ENCODE measurements at places on chromosomes 4 and X.

GRCh38 chr4:165458471-165458870, 79.7 kb downstream of the CPE start:
- DNase-seq: no peak

DNA sequence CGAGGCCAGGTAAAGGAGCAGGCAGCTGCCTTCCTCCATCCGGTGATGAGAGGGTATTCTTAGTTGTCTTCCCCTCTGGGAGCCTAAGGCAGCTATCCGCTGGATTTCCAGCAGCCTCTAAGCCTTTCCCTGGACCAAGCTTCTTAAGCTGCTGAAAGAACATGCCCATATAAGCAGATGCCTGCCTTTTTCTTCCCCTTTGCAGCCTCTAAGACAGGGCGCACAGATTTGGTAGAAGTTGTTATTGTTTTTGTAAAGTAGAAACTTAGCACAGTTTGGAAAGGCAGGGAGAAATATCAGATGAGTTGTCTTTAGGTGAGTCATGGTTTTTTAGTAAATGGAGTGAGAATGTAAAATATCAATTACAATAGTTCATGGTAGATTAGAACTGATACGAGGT, 210.8 kb downstream of the ARHGAP10 start:
- no peak for DNase-seq

DNA sequence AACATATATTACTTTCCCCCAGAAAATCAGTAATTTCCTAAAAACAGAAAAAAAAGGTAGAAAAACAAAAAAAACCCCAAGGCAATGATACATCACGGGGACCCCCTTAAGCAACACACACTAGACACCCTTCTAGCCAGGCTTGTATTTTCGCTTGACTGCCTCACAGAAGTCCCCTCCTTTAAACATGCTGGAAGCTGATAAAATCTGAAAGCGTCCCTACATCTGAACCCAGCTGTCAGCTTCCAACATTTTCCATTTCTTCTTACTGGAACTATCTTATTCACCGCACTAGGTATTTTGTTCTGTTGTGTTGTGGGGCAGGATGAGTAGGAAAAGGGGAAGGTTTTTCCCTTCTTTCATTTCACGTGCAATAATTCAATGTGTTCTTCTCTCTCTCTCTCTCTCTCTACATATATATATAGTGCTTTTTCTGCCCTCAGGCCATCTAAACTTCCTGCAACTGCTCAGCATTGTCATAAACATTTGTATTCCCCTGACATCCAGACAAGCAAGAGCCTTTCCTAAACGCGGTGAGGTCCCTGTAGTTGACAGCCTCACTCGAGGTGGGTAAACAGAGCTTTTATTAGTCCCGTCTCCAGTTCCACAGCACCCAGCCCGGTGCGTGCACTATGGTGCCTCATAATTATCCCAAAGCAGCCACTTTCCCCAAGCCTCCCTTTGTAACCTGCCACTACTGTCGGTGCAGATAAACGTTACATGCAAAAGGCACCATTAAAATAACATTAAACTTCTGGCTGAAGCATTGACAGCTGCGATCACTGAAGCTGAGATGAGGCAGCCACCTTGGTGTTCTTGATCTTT, 82.5 kb downstream of the GATB start:
- no peak for DNase-seq

DNA sequence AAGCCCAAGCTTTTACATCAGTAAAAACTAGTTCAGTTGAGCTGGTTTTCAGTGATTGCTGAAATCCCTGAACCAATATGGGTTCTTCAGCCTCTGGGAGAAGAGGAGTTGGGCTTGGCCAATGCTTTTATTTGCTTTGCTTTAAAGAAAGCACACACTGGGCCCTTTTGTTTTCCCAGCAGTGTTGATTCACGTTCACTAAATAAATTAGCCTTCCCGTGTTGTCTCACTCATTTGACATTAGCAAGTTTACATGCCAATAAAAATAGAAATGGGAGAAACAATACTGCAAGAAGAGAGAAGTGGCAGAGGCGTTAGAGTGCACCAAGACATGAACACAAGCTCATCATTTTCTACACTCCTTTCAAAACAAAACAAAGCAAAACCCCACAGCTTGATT, 136.2 kb downstream of the SHROOM3 start:
- no peak for DNase-seq

DNA sequence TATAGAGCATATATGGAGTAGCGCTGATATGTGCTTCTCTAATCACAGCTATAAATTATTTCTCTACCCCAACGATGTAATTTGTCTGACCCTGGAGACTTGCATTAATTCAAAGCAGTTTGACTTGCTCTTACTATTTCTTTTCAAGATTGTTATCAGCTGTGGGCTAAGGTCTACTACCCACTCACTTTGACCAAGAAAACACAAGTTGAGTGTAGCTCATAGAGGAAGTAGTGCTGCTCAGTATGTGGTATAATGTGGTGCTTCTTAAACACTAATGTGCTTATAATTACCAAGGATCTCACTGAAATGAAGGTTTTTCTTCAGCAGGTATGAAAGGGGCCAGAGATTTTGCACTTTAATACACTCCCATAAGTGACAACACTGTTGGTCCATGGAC, 70.1 kb downstream of the INPP4B start:
- DNase-seq: no peak

- DNase-seq: no peak
Observed at GRCh38 chr4:2400841-2401609, 17.4 kb downstream of the ZFYVE28 start.

DNA sequence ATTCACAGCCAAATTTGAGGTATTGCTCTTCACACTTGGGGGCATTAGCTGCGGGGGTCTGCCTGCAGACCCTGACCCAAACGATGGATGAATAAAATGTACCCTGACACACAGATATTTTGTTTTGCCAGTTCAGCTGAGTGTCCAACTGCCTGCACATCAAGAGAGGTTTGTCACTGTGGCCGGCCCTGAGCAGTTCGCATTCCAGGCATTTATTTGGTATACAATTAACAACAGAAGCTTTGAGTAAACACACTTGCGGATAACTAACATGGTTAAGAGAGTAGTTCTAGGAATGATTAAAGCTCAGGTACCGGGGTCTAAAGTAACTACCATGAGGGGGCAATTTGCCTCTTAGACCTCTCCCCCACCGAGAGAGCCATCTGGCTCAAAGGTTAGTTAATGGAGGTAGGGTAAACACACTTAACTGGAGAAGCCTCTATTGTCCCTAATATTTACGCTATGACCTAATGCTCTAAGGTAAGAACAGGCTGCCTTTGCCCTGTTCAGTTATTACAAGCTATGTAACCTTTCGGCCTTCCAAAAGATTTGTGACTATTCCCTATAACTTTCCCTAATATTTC, 162.0 kb downstream of the SNCA start:
- DNase-seq: peak; percentile 12

GRCh38 chrX:151984328-151984727, 9.9 kb upstream of the GABRE start:
- DNase-seq: no peak

GRCh38 chr4:36206603-36207311, 37.6 kb downstream of the ARAP2 start:
- DNase-seq: no peak

DNA sequence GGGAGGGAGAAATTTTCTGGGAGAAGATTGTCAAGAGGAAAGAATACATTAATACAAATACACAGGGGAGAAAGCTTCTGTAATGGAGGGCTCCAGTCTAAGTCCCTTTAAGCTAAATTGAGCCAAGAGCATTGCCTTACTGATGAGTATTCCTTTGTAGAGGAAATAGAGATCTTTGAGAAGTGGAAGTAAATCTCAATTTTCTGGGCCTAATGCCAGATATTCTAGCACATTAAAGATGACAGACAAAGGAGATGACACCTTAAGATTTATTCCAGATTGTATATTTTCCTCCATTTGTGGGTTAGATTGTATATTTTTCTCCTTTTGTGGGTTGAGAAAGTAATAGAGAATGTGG, 28.5 kb upstream of the SMAD1 start:
- no peak for DNase-seq

GRCh38 chr4:21882051-21882839, 66.3 kb downstream of the KCNIP4 start:
- no peak for DNase-seq

DNA sequence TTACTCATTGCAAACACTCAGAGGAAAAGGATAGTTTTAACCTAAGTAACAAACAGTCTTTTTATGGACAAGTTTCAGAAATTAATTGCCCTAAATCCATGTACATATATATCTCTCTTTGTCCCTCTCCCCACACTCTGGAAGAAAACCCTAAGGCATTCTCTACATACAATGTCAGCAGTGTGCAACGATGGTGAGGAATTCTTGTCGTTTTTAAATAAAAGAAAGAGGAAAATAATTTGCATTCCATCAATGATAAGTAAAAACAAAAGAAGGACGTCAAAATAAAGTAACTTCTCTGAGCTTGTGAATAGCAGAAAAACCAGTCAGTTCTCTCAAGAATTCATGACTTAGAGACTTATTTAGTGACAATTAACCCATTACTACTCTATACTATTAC, 550.5 kb upstream of the DIPK2B start:
- no peak for DNase-seq

DNA sequence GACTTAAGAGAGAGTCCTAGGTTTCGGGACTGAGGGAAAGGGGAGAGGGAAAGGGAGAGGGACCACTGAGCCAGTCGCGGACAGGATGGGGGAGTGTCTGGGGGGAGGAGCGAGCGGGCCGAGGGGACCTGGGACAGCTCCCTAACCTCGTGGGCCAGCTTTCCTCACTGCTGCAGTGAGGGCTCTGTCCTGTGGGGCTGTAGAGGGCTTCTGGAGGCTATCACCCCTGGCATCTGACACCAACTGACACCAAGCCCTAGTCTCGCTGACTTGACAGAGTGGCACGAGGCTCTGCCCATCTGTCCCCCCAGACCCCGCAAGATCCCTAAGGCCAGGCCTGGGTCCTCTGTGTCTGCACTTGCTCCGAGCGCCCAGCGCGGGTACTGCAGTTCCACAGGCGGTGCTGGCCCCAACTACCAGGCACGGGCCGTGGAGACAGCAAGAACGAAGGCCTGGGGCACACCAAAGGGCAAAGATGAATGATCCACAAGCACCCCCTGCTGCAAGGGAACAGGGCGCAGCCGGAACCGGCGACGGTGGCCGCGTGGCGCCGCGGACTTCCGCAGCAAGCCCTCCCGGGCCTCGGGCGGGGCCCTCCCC, 465 bp downstream of the HAUS7 start:
- DNase-seq: peak; percentile 15

Measured in SW480 (cell line).